ENCODE measurements at places on chromosomes 1 and 21.

GRCh38 chr1:202987922-202988583 is 19.1 kb upstream of the TMEM183A start:
- DNase-seq: no peak

- DNase-seq: no peak
Observed at GRCh38 chr1:153610811-153611301, 2.1 kb downstream of the S100A16 start.

DNA sequence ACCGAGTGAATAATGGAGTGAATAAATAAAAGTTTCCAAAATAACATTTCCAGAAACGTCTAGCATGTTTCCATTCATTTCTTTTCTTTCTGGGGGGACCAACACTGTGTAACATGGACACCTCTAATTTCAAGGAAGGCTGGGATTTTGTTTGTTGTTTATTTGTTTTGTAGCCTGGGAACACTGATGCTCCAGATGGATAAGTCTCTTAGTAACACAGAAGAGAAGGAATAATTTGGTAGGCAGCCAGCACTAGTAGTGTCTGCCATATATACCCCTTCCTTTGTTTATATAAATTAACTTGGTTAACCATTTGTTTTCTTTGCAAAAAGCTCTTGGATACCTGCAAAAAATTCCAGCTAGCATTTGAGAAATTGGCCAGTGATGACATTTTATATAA is 411.4 kb upstream of the DEPDC1 start:
- DNase-seq: no peak

- no peak for DNase-seq
Observed at GRCh38 chr1:61341426-61341825, 259.1 kb downstream of the NFIA start.

DNA sequence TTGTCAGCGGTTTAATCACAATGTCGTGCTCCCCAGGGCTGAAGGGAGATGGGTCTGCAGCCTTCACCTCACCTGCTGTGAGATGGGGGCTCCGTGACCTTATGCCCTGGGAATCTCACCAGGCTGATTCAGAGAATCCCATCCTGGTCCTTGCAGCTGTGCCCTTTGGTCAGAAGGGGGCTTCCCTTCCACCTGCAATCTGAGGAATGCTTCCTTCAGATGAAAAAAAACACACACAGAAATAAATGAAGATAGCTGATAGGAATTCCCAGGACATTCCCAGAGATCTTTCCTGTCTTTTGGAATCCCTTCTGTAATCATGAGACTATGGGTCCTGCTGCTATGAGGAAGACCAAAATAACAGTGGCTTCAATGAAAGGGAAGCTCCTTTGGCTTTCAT is 127.0 kb upstream of the VAMP3 start:
- DNase-seq: no peak

DNA sequence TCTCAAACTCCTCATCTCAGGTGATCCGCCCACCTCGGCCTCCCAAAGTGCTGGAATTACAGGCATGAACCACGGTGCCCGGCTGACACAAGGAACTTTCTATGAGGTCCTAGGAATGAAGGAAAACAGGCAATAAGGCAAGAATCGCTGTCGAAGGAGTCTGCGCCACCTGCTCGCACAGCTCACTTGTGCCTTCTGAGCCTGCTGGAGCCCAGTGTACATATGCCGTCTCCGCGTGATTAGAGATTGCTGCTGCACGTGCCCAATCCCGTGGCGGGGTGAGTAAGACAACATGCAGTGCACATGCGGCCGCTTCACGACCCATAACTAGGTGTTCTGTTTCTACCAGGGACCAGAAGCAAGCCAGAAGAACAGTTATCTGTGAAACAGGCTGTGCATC is 24.3 kb downstream of the H3-3A start:
- no peak for DNase-seq

- DNase-seq: no peak
Observed at GRCh38 chr21:35016071-35016470, 33.0 kb downstream of the RUNX1 start.

GRCh38 chr21:44857127-44857892 is 16.2 kb downstream of the PTTG1IP start:
- DNase-seq: no peak

- no peak for DNase-seq
Observed at GRCh38 chr1:92826792-92827191, 5.0 kb upstream of the RPL5 start.

DNA sequence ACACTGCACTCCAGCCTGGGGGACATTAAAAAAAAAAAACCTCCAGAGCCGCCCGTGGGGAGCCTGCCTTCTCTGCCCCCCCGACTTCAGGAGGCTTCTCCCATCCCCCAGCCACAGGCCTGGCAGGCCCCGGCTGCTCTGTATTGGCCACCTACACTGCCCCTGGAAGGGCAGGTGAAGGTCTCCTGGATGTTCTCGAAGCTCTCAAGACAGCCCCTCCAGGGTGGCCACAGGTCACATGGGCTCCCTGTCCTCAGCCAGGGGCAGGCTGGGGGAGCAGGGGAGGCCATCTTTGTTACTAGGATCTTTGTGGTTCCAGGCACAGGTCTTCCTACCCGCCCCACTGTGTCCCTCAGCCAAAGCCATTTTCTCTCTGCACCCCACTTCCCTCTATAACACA is 32.8 kb downstream of the PADI6 start:
- DNase-seq: no peak

GRCh38 chr1:12513181-12513580 is 104.8 kb downstream of the DHRS3 start:
- no peak for DNase-seq

GRCh38 chr1:61967750-61968149 is 225.5 kb downstream of the PATJ start:
- DNase-seq: no peak

DNA sequence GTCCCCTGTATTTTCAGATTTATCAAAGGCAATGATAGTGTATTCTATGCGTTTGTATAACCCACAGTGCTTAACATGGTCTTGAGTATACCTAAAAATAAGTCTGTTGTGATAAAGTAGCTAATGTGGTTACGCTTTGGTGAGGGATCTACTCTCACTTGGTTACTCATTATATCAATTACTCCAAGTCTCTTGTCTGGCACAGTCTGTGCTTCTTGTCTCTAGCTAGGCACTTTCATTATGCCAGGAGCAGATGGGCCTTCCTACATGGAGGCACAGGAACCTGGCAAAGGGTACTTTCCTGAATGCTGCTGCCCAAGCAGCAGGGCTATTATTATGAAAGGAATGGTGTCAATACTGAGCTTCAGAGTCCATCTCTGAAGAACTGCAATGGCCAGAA is 4.2 kb upstream of the PTPN22 start:
- no peak for DNase-seq

- peak; percentile 60 for DNase-seq
Observed at GRCh38 chr1:119711804-119712341, at the start of gene PHGDH. TSS of gene PHGDH (plus strand) at chr1:119711934. CDS start at chr1:119712023, 89 bp downstream.

DNA sequence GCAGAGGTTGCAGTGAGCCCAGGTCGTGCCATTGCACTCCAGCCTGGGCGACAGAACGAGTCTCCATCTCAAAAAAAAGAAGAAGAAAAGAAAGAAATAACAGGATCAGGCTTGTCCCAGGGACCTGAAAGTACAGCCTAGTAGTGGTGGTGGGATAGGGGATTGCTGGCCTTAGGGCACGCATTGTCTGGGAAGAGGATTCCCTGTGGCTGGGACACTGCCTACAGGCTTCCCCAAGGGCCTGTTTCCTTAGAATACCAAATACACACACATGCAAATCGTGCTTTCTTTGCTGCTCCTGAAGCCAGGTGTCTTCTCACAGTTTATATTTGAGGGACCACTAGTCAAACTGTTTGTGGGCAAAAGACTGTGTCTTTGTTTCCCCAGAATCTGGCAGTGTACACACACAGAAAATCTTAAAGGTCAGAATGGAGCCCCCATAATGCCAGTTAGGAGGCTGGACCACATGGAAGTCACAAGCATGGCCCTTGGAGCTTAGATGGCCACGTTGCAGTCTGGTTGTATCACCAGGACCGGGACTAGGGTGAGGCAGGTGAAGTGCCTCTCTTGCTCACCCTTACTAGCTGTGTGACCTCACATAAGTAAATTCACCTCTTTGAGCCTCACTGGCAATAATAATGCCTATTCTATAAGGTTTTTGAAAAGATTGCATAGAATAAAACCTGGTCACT is 12.7 kb upstream of the ASAP3 start:
- DNase-seq: no peak

GRCh38 chr1:183810756-183811544 is 6.0 kb downstream of the RGL1 start:
- no peak for DNase-seq

DNA sequence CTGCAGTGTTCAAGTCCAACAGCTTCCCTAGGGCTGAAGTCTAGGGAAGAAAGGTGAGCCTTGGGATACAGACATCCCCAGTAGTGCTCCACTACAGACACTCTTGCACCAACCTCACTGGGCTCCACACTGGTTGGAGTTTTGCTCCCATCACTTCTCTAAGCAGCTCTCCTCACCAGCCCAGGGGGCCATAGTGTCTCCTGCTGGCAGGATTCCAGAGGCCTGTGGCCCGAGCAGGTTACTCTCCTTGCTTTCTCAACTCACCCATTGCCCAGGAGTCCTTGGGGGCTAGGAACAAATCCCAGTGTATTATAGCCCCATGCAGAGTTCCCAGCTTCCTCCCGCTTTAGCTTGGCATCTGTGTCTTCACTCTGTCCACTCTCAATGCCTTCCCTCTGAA is 52.8 kb downstream of the IFI44 start:
- no peak for DNase-seq

DNA sequence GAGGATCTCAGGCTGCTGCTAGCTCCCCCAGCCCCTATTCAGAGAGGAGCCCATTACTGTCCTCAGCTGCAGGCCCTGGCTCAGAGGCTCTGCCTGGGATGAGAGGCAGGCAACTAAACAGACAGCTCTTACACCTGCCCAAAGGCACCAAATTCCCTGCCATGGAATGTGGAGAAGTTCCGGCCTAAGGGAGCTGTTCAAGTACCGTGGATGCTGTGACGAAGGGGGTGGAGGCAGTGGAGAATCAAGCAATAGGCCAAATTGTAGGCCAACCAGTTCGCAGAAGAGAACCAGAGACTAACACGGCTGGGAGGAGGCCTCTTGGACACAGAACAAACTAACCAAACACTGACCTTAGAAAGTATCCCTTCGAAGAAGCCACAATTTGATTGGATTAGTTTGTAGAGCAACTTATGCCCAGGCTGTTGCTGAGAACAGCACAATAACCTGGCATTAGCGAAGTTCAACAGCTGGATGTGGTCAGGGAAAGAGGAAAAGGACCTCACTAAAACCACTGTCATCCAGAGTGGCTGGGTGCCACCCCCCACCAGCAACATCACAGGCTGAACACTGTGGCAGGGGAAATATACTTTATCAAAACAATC is 3.6 kb downstream of the C1orf174 start:
- DNase-seq: no peak

DNA sequence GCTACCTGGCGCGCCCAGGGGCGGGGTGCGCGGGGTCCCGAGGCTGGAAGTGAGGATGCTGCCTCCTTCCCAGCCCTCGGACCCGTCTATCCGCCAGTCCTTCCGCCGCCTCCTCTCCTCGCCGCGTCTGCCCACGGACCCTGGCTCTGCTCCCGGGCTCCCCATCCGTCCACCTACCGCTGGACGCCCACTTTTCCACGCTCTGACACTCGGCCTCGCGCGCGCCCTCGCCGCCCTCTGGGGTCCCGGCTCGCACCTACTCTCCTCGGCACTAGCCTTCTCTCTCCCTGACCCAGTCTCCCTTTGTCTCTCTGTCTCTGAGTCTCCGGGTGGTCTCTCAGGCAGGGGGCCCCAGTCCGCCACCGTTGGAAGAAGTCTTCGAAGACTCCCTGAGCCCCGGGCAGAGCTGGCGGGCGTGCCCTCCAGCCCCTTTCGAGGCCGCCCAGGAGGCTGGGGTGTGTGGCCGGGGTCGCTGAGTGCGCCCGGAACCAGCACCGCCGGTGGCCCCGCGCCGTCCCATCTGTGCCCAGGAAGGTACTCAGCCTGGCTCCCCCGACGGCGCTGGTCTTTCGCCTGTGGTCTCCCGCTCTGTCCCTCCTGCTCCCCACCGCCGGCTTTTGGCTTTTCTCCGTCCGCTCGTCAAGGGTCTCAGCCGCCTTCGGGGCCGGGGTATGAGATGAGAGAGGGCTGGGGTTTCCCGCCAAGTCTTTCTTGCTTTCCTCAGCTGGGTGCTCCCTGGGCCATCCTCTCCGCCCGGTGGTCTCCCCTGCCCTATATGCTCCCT is 610 bp downstream of the DRAXIN start:
- no peak for DNase-seq

DNA sequence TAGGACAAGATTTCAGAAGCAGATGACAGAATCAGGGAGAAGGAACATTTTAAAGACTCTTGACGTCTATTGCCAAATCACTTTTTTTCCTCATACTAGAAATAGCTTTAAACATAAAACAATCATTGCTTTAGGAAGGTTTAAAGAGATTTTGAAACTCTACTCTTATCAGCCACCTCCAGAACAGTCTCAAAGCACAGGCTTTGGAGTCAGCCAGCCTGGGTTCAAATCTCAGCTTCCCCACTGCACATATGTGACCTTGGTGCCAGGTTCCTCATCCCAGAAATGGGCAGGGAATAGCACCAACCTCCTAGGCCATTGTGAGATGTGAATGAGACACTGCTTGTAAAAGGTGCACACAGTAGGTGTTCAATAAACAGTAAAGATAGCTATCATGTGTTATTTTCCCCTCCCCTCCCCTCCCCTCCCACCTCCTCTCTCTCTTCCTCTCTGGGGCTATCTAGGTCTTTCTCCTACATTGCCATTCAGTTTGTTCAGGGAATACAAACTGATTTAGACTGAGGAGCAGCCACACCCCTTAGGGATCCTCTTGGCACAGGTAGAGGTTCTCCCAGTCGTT is 20.6 kb downstream of the SPOCD1 start:
- DNase-seq: no peak

- no peak for DNase-seq
Observed at GRCh38 chr21:31931644-31932469, 59.0 kb downstream of the HUNK start.

GRCh38 chr21:34882719-34883131 is 166.4 kb downstream of the RUNX1 start:
- no peak for DNase-seq

GRCh38 chr1:200139661-200140250 is 112.2 kb downstream of the NR5A2 start:
- DNase-seq: no peak

- no peak for DNase-seq
Observed at GRCh38 chr1:115666702-115667101, 24.9 kb downstream of the VANGL1 start.

DNA sequence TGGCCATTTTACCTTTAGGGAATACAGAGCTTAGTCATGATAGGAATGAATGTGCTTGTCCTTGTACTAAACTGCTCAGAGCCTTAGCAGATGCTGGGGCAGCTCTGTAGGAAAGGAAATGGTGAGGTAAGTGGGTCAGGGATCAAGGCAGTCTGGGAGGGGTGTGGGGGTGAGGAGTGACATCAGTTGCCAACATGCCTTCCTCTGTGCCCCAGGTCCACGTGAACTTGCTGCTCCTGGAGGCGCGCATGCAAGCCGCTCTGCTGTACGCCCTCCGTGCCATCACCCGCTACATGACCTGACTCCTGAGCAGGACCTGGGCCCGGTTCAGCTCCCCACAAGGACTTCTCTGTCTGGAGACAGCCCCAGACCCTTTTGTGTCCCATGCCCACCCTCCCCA is 21.2 kb downstream of the SESN2 start:
- no peak for DNase-seq

GRCh38 chr1:27394925-27395324 is 2.5 kb downstream of the GPR3 start:
- DNase-seq: no peak

GRCh38 chr21:34092262-34092921 is 19.0 kb downstream of the MRPS6 start:
- no peak for DNase-seq
